Renal cortical epithelial cell (primary cell): ENCODE measurements at places on chromosomes 6 and 20.

DNA sequence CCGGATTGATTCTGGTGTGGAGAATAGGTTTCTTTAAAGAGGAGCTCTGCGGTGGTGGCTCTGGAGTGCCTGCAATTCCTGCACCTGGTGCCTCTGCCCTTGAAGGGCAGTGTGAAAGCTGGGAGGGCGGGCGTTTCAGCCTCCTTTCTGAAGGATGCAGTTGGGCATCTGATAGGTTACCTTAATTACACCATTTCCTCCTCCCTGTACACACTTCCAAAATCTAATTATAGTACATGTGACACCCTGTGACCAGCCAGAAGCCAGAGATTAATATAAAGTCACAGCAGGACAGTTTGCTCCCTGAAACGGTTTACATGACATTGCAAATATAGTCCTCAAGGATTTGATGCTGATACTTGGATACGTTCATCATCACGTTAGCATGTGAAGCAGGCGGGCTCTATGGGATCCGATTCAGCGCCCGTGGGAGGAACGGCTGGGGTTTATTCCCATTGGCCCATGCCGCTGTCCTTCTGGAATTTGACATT is 548.2 kb downstream of the QKI start:
- no peak for DNase-seq

DNA sequence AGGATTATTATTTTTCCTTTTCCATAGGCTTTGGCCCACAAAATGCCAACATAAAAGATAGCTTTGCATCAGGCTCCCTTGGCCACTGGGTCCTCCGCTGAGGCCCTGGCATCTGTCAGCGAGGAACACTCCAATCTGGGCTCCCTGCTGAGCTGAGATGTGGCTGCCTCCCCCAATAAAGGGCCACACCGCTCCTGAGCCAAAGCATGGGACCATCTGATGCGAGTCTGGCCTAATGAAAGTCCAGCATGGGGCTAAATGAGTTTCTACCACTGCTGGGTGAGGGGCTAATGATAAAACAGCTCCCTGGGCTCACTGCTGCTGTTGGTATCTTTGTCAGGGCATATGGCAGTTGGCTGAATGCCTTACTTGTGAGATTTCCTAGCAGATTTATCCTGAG is 817.5 kb upstream of the SLC35B3 start:
- DNase-seq, result no peak

- DNase-seq, result no peak
Observed at GRCh38 chr6:42933205-42933604, 3.9 kb downstream of the CNPY3 start.

DNA sequence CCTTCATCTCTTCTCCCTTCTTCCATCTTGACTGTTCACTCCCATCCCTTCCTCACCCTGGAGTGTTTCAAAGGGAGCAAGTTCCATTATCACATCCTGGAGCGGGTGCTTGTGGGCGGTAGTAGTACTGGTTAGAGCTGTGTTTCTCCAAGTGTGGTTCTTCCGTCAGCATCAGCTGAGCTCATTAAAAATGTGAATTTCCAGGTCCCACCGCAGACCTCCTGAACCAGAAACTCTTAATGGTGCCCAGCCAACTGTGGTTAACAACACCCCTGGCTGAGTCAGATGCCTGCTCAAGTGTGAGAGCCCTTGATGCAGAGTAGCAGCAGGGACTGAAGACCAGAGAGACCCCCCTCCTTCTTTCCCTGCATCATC is 24.4 kb downstream of the ANGPT4 start:
- peak; percentile 98 for DNase-seq

GRCh38 chr20:46572153-46572552 is 21.7 kb upstream of the OCSTAMP start:
- DNase-seq, result no peak

- no peak for DNase-seq
Observed at GRCh38 chr20:1964061-1964460, 29.8 kb downstream of the PDYN start.

DNA sequence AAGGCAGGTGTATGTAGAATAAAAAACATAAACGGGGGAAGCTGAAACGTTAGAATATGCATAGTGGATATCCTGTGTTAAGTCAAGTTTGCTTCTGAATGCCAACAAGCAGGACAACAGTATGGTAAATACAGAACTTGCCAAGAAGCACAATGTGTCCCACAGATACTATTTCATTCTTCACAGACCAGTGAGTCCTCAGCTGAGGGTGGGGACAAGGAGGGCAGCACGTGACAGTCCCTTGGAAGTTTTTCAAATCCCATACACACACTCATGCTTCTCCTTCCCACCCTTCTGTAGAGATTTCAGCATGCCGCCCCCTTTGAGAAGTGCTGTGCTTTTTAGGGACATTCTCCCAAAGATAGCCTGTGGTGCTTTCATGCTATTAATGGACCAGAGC is 268.5 kb upstream of the ECI2 start:
- DNase-seq, result peak; percentile 33

DNA sequence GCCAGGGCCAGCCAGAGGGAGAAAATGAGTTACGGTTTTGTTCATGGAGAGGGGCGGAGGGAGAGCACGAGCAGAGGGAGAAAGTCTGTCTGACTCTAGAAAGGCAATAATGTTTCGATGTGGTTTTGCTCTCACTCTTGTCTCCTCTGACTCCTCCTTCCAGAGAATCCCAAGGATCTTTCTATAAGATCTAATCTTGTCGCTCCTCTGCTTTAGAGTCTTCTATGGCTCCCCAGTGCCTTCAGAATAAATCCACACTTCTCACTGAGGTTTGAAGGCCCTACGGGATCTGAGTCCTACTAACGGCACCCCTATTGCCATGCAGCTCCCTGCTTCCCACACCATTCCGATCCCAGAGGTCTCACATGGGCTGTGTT is 66.8 kb downstream of the KCNB1 start:
- DNase-seq, result no peak

- peak; percentile 80 for DNase-seq
Observed at GRCh38 chr6:151765444-151765886, 42.0 kb upstream of the ESR1 start.

- DNase-seq, result no peak
Observed at GRCh38 chr6:135630789-135631376, 133.3 kb upstream of the AHI1 start.

- no peak for DNase-seq
Observed at GRCh38 chr20:36150847-36151539, 3.5 kb upstream of the EPB41L1 start.
